ENCODE measurements at places on chromosomes 11 and 22.

DNA sequence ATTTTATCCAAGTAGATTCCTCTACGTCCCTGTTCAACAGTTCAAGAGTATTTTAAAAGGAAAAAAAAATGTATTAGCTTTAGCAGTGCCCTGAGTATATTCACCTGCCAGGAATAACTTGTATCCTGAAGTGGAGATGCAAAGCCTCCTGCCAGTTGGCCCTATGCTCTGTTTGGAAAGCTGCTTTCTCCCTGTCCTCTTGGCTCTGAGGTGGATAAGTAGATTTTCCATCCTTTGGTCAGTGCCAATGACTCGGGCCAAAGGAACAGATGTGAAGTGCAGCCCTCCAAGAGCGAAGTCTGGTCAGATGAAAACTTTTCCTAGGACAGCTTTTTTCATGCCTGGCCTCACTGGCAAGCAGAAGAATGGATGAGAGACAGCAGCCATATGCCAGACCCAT is 839.9 kb upstream of the TENM4 start:
- no peak for DNase-seq
- no peak overlapping the region for H3K27ac ChIP-seq
- H3K4me3 ChIP-seq, result no peak overlapping the region
- H3K4me1 ChIP-seq, result no peaks in the 10 kb centered on the region

DNA sequence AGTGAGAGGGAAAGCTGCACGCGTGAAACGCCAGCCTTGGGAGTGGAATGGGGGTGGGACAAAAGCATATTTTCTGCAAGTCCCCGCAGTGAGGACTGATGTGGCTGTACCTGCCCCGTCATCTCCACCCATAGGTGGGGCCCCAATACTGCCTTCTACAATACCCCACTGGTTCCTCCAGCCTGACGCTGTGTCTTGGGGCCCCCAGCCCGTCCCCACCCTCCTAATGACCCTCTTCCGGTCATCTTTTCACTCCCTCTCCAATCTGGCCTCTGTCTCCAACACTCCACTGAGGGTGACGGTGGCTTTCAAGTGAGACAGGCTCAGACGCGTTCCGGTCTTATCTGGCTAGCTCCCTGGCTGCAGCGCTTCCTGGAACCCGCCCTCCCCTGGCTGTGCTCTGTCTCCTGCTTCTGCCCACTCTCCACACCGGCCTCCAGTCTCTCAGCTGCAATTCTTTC is 104.2 kb downstream of the MICAL3 start:
- DNase-seq, result no peak
- H3K4me3 ChIP-seq, result peak overlapping the region; percentile 75
- no peaks in the 10 kb centered on the region for H3K27me3 ChIP-seq

DNA sequence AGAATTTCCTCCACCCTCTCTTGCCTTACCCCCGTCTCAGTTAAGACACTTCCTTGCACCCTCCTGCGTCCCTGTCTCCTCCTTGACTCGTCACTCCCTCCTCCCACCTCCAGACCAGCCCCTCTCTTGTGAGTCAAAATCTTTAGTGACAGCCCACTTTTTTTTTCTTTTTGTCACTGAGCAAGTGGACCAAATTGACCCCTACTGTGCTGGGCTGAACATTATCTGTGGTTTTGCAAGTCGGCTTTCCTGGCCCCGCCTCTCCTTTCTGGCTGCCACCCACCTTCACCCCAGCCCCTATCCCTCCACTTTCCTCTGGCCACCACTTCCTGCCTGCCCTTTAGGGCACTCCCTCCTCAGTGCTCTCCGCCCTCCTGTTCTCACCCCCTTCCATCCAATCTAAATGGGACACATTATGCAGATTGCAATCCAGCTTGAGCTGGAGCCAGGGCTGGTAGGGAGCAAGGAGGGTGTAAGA is at the start of gene APLNR:
Gene APLNR (minus strand): TSS at position 47 of the 478 bp plus-strand sequence. CDS start 246 bp downstream, outside the sequence.
- H3K27me3 ChIP-seq, result peaks cover 91% of the 10 kb centered on the region
- H3K36me3 ChIP-seq, result peaks cover 5% of the 10 kb centered on the region
- no peak for DNase-seq
- peak within 1 kb of the TSS; percentile 29 for H3K27ac ChIP-seq
- H3K4me1 ChIP-seq, result peaks cover 5% of the 10 kb centered on the region
- H3K4me3 ChIP-seq, result no peak within 1 kb of the TSS

DNA sequence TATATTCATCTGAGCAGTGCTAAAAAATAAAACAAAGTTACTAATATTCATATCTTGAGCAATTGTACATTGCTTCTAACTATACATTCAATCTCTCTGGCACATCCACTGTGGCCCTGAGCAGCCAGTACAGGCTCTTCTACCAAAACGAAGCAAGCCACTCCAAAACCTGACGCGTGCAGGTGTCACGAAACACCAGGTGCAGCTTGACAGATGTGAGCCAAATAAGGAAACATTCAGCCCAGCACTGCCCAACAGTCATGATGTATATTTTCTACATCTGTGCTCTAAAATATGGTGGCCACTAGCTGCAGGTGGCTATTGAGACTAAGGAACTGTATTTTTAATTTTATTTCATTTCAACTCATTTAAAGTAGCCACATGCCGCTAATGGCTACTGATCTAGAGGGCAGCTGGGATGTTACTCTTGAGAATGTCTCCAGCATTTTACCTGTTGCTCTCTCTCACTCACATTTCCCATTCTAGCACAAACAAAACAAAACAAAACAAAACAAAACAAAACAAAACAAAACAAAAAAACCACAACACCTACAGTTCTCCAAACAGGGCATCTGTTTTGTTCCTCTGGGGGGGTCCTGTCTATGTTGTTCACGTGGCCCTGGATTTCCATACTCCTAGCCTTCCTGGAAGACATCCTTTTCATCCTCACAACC is 77.7 kb downstream of the LARGE1 start:
- DNase-seq, result no peak
- H3K27ac ChIP-seq, result no peak overlapping the region
- H3K27me3 ChIP-seq, result no peaks in the 10 kb centered on the region
- no peaks in the 10 kb centered on the region for H3K4me1 ChIP-seq
- H3K4me3 ChIP-seq, result no peak overlapping the region

DNA sequence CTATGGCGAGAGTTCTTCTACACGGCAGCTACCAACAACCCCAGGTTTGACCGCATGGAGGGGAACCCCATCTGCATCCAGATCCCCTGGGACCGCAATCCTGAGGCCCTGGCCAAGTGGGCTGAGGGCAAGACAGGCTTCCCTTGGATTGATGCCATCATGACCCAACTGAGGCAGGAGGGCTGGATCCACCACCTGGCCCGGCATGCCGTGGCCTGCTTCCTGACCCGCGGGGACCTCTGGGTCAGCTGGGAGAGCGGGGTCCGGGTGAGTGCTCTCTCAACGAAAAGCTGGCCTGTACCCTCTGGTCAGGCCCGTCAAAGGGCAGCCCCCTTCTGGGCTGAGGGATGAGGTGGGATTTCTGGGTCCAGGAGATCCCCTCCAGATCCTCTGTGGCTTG is 15.9 kb upstream of the MAPK8IP1 start:
- H3K4me3 ChIP-seq, result no peak overlapping the region
- H3K36me3 ChIP-seq, result peaks cover 23% of the 10 kb centered on the region
- peaks cover 4% of the 10 kb centered on the region for H3K4me1 ChIP-seq
- H3K27me3 ChIP-seq, result no peaks in the 10 kb centered on the region

DNA sequence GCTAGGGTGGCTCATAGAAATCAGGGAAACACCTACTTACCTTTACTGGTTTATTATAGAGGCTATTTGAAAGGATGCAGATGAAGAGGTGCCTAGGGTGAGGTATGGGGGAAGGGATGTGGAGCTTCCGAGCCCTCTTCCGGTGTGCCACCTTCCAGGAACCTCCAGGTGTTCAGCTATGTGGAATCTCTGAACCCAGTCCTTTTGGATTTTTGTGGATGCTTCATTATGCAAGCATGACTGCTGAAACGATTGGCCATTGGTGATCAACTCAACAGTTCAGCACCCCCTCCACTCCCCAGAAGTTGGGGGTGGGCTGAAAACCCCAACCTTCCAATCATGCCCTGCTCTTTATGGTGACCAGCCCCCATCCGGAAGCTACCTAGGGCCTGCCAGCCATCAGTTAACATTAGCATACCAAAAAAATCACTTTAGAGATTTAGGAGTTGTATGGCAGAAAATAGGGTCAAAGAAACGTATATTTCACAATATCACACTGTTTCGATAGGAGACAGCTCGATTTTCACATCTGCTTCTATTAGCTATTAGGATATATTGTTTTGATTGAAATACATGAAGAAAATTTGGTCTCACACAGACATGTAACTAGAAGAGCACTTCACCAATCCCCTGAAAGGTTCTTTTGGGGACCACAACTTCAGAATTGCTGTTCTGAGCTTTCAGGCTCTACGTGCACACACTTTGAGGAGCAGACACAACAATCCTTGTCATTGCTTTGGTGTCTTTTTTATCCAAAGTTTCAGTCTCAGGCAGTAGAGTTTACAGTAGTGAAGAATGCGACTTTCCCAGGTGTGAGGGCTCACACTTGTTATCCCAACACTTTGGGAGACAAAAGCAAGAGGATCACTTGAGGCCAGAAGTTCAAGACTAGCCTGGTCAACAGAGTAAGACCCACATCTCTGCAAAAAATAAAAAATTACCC is 3.3 kb upstream of the POLR2G start:
- DNase-seq, result no peak
- no peak overlapping the region for H3K4me3 ChIP-seq
- no peak overlapping the region for H3K27ac ChIP-seq
- H3K36me3 ChIP-seq, result no peaks in the 10 kb centered on the region
- H3K4me1 ChIP-seq, result peaks cover 16% of the 10 kb centered on the region
- no peaks in the 10 kb centered on the region for H3K27me3 ChIP-seq

- peaks cover 2% of the 10 kb centered on the region for H3K36me3 ChIP-seq
- peaks cover 28% of the 10 kb centered on the region for H3K27me3 ChIP-seq
- H3K4me3 ChIP-seq, result no peak overlapping the region
- H3K27ac ChIP-seq, result no peak overlapping the region
- H3K4me1 ChIP-seq, result no peaks in the 10 kb centered on the region
- no peak for DNase-seq
Observed at GRCh38 chr11:71209181-71209580, 43.2 kb downstream of the SHANK2 start.

DNA sequence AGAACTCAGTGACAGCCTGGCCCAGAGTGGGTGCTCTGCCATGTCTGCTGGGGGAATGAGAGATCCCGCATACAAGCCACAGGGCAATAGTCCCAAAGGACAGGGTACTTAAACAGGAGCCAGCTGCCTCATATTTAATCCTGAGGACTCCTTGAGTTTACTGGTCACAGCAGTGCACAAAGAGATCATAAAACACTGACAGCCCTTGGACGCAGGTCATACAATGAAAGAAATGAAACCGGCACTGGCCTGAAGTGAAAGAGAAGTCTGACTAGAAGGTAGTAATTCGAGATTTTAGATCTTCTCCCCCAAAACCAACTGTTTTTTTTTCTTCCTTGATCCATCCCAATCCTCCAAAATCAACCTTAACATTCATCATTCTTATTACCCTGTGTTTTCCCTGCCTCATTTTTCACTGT is 299.8 kb upstream of the SYN3 start:
- H3K4me1 ChIP-seq, result no peaks in the 10 kb centered on the region
- H3K36me3 ChIP-seq, result no peaks in the 10 kb centered on the region
- H3K27me3 ChIP-seq, result no peaks in the 10 kb centered on the region

DNA sequence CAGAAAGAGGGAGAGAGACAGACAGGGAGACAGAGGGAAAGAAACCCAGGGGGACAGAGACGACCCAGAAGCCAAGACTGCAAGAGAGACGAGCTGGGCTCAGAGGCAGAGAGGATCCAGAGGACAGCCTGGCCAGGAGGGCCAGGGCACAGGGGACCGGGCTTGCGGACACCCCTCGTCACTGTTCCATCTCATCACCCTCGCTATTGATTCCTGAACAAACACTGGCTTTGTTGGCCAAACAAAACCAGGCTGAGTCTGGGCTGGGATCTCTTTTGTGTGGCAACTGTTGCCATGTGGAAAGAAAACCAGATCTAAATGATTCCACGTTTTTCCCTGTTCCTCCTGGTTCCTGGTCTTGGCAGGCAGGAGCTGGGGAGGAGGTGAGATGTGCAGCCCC is 339.4 kb downstream of the MN1 start:
- DNase-seq, result no peak
- H3K27ac ChIP-seq, result no peak overlapping the region
- no peaks in the 10 kb centered on the region for H3K36me3 ChIP-seq
- peaks cover 10% of the 10 kb centered on the region for H3K27me3 ChIP-seq

DNA sequence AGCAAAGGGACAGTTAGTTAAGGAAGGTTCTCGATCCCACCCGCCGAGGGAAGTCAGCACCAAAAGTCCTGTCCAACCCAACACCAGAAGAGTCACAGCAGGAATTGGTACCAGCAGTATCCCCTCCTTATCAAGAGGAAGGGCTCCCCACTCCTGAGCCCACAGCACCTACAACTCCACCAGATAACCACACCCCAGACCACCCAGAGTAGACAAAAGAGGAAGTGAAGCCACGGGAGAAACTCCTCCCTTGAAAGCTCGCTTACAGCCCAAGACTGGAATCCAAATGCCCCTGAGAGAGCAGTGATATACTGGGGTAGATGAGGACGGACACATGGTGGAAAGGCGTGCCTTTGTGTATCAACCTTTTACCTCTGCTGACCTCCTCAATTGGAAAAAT is 7.3 kb upstream of the CD5 start:
- no peaks in the 10 kb centered on the region for H3K27me3 ChIP-seq
- H3K27ac ChIP-seq, result peak overlapping the region; percentile 86
- H3K4me3 ChIP-seq, result no peak overlapping the region
- no peaks in the 10 kb centered on the region for H3K36me3 ChIP-seq
- no peak for DNase-seq

GRCh38 chr11:83006877-83007330 is 64.8 kb downstream of the RAB30 start:
- no peak overlapping the region for H3K4me3 ChIP-seq
- no peak overlapping the region for H3K27ac ChIP-seq
- peaks cover 17% of the 10 kb centered on the region for H3K4me1 ChIP-seq
- no peaks in the 10 kb centered on the region for H3K27me3 ChIP-seq

DNA sequence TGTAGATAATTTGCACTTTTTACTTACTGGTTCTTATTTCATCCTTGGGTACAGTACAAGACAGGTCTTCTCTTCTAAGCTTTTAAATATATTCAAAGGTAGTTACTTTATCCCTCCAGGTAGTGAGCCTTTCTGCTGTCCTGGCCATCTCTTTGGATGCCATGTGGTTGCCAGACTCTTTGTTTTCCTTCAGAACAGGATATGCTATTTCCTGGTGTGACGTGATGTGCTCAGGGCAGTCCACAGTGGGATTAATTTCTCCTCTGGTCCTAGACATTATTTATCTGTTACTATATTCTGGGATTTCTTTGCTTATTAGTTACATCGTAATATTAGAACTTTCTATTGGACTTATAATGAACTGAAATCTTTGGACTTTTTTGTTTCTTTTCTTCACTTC is 63.7 kb downstream of the PPP6R3 start:
- no peak overlapping the region for H3K4me3 ChIP-seq
- DNase-seq, result no peak
- peaks cover 65% of the 10 kb centered on the region for H3K4me1 ChIP-seq
- peak overlapping the region; percentile 86 for H3K27ac ChIP-seq

DNA sequence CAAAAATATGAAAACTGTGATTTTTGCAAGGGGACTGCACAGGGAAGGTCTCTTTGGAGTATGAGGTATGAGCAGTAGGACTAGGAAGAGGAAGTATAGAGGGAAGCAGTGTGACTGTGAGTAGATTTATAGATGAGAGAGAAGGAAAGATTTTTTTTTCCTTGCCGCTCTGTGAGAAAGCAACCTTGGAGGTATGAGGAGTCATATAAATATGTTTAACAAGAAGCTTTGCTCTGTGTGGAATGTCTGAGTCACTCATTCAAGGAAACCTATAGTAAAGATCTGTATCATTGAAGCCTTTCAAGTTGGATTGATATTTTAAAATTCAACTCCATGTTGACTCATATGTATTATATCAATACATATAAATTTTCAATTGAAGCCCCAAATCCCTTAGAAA is 26.2 kb downstream of the DNHD1 start:
- peaks cover 18% of the 10 kb centered on the region for H3K36me3 ChIP-seq
- DNase-seq, result no peak
- peaks cover 24% of the 10 kb centered on the region for H3K4me1 ChIP-seq
- H3K27me3 ChIP-seq, result no peaks in the 10 kb centered on the region
- no peak overlapping the region for H3K27ac ChIP-seq

Data from T-helper 17 cell (primary cell).